ENCODE measurements at places on chromosomes 6 and 20. TPM values are rescaled to one million over a fixed set of nuclear protein-coding genes. Genes with fewer than 3 reads are reported as not detected.

GRCh38 chr20:40016392-40016791 is 672.6 kb downstream of the MAFB start:
- DNase-seq = no peak

- no peak for DNase-seq
Measured at GRCh38 chr6:138596591-138596990, 97.3 kb upstream of the NHSL1 start.

DNA sequence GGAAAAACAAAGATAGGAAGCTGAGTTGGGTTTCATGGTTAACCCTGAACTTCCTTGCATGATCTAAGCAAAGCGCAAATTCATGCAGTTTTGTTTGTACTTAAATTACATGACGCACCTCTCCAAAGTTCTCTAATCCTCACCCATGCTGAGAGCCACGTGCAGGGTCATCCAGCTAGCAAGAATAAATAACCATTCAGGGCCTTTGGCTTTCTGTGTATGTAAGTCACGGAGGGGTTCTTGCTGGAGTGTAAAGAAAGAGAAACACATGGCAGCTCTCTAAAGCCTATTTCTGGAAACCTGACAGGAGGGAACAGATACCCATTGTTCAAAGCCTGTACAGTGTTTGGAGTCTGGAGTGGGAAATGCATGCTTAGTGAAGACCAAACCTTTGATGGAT is 171.7 kb upstream of the CCN2 start:
- DNase-seq = no peak

DNA sequence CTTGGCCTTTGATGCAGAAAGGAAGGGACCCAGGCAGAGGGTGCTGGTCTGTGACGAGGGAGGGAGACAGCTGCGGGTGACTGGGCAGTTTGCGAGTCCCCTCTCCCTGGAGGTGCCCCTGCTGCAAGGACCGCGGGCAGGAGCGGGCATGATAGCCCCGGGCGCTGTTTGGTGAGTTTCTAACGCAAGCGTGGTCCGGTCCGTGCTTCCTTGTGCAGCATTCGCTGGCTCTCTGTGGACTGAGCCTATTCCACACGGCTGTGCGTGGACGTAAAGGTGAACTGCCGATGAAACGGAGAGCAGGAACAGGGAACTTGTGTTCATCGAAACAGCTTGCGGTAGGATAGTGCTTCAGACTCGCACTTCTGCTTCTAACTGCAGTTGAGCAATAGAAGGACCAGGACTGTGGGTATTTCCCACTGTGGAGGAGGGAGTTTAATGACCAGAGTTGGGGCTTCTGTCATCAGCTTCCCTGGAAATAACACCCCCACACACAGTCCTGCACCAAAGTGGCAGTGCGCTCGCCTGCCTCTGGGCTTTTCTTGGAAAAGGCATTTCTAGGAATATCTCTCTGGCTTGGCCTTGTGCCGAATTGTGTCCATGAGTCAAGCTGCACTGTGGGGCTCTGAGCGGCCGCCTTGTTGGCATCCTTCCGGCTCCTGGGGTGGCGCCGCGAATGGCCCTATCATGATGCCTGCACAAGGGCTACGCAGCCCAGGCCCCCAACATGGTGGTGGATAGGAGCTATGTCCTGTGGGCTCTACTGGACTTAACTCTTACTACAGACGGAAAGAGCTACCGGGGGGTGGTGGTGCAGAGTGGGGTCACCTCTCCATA is 48.9 kb downstream of the DUSP22 start:
- DNase-seq = no peak

- peak; percentile 56 for DNase-seq
Measured at GRCh38 chr20:56829788-56830385, 200.8 kb downstream of the TFAP2C start.

DNA sequence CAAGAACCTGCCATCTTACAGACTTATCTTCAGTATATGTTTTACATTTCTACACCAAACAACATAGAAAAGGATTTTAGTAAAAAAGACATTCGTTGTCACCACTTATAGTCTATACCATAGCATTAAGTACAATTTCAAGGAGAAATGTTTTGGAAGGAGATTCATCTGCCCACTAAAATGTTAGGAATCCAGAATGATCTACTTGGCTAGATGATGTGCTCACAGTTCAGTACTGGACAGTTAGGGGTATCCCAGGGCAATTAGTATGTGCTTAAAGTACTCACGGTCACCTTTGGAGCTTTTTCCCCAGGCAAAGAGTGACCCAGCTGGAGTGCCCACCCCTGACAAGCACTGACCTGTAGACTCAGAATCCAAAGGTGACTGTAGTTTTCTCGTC is 222.9 kb downstream of the SLC24A3 start:
- no peak for DNase-seq

- DNase-seq = no peak
Measured at GRCh38 chr6:38068854-38069590, 249.5 kb downstream of the ZFAND3 start.

- DNase-seq = peak; percentile 89
Measured at GRCh38 chr20:59751075-59751711, 146.9 kb downstream of the PHACTR3 start.

DNA sequence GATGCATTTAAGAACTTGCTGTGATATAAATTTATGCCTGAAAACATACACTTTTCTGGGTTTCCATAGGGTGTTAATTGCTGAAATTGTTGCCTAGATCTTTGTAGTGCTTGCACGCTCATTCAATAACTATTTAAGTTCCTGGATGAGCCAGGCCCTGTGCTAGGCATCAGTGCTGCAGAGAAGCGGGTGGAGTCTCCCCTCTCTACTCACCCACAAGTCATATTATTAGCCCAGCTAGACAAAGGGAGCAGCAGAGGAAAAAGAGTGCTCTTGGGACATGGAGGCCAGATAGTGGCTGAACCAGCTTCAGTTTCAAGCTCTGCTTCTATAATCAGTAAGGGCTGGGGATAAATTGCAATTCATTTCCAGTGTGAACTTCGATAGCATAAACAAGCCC is 329.1 kb downstream of the TFAP2B start:
- DNase-seq = no peak

- DNase-seq = peak; percentile 31
Measured at GRCh38 chr20:25489221-25489871, 81.9 kb downstream of the GINS1 start.

DNA sequence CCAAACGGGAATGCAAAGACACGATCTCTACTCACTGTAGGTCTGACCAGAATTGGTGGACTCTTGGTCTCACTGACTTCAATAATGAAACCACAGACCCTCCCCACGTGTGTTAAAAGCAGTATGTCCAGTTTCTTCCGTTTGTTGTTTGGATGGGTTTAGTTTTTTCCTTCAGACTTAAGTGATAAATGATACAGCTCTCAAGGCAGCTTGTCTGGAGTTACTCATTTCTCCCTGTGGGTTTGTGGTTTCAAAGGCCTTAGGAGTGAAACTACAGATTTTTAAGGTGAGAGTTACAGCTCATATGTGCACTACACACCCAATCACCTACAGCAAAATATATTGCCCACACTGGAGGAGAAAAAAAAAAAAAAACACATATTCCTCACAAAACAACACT is 86.7 kb upstream of the STMND1 start:
- no peak for DNase-seq

- DNase-seq = no peak
Measured at GRCh38 chr20:41480054-41480770, 113.6 kb upstream of the EMILIN3 start.

GRCh38 chr6:110353457-110354001 is 4.6 kb downstream of the METTL24 start:
- DNase-seq = no peak

GRCh38 chr20:36862857-36863668 is 12.9 kb upstream of the TLDC2 start:
- DNase-seq = peak; percentile 43

DNA sequence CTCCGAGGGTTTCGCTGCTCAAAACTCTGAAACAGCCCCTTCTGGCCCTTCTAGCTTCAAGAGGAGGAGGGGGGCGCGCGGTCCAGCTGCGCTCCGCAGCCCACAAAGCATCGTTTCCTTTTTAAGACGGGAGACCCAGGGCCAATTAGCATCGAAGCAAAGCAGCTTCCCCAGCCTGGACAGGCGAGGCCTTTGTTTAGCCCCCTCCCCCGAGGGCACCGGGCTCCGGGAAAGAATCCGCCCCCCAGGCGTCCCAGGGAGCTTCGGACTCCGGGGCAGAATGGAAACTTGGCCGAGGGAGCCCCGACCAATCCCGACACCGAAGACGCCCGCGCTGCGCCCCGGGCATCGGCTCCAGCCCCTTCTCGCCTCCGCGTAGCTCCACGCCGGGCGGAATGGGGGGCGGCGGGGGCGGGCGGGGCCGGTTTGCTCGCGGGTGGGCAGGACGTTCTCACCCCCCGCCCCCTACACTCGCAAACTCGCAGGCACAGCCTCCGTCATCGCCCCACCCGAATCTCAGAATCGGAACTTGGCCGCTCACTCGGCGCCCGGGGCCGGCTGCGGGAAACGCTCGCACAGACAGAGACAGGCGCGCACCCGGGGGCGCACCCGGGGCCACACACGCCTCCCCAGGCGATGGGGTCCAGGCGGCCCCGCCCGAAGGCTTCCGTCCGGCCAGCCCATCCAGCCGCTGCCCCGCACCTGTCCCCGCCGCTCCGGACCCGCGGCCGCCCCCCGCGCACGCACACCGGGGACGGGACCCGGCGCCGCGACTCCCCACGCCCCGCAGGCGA is 628 bp downstream of the NKAIN4 start:
- DNase-seq = peak; percentile 84

DNA sequence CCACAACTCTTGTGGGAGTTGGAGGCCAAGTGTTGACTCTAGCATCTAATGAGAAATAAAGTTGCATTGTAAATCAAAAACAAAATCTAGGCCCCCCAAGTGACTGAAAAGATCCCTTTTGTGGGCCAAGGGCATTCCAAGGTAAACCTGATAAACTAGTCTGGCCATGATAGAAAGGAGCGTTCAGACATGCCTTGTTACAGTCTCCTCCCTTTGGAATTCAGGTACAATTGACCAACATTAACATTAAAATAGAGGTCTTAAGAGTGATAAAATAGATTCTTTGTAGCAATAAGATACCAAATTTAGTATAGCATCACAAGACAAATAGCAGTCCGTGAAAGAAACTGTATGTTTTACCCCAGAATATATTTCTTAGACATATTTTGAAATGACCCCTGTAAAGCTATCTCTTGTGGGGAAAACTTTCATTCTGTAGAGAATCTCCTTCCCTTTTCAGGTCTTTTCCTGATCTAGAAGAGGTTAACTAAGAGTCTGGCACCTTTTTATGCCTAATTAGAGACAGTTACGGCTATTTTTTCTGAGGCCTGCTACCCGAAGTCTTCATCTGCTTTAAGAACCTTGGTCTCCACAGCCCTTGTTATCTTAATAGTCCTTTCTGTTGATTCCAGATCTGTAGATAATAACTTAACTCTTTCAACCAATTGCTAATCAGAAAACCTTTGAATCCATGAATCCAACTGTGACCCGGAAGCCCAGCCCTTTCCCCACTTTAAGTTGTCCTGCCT is 495.4 kb upstream of the MMS22L start:
- peak; percentile 97 for DNase-seq

- no peak for DNase-seq
Measured at GRCh38 chr6:11222385-11223277, 9.8 kb downstream of the NEDD9 start.

DNA sequence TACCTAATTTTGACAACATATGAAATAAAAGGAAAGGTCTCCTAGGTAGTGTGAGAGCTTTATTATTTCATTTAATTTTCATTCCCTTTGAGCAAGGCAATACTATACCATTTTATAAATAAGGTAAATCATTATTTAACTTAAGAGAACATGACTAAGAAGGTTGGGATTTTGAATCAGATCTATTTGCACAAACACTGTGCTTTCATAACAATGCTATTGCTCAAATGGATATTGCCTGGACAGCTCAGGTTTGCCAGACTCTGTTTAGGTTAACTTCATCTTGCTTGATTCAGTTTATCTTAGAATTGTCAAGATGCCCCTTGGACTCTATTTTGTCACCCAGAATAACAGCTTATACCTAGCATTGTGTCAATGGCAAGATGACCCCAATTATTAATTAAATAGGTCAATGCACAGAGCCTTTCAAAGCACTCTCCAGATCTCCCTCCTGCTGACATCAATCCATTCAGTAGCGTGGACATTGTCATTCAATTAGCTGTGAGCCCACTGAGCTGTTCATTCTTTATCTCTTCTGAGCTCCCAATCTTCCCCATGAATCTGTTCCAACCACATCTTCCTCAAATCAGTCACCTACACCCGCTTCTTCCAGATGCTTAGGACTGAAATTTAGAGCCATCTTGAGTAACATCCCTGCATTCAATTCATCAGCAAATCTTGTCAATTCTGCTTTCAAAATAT is 42.1 kb upstream of the TMEM30A start:
- DNase-seq = peak; percentile 40

DNA sequence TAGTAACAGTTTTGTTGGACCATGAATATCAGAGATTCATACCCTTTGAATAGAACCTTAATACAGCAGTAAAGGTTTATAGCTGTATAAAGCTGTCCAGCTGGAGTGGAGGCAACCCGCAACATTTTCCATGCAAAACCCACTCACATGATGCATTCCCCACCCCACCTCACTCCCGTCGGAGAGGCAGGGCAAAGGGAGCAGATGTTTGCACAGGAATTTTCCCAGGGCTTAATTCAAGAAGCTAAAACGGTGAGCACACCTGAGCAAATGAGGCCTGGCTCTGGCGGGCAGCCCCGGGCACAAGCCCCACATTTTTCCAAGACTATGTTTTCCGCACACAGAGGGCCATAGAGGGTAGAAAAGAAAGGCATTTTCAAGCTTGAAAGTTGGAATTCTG is 191.7 kb downstream of the FOXC1 start:
- no peak for DNase-seq

GRCh38 chr6:60643870-60644269 is 1642.2 kb downstream of the KHDRBS2 start:
- peak; percentile 17 for DNase-seq

DNA sequence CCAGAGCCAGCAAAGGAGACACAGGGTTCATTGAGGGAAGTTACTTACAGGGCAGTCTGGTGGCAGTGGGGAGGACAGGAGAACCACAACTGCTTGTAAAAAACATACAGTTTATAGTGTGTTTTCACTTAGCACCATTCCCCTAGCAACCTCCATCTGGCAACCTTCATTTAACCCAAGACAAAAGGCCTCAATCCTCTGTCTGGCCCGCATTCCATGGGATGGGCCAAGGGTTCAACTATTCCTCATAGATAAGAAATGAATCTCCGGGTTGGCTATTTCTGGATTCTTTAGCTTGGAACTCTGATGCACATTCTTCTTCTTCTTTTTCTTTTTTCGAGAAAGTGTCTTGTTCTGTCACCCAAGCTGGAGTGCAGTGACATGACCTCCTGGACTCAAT is 26.3 kb upstream of the FYN start:
- DNase-seq = no peak

GRCh38 chr20:503048-503737 is 40.4 kb downstream of the CSNK2A1 start:
- no peak for DNase-seq

- DNase-seq = no peak
Measured at GRCh38 chr20:63967330-63968135, 2.2 kb downstream of the ZNF512B start.

- DNase-seq = no peak
Measured at GRCh38 chr6:16090452-16090851, 38.4 kb upstream of the MYLIP start.

Gene SHLD1
- 15.0 TPM for polyA plus RNA-seq

Gene TREML1
- not detected for polyA plus RNA-seq

Gene ABHD16A
- polyA plus RNA-seq = 25.9 TPM

Gene CHRNA4
- 2.7 TPM for polyA plus RNA-seq

Gene DCDC2
- polyA plus RNA-seq = 0.12 TPM

Gene HLA-DRB1
- polyA plus RNA-seq = 2.7 TPM

Gene HLA-DQA2
- polyA plus RNA-seq = not detected

Gene SH3BGRL2
- polyA plus RNA-seq = 7.5 TPM

Gene NRSN1
- 0.68 TPM for polyA plus RNA-seq
